Activated CD4-positive, alpha-beta memory T cell treated with anti-CD3 and anti-CD28 coated beads, Interleukin-2, amount 10 ng/mL, durations not matched to agents 7 days and 5 days (primary cell): ENCODE measurements at places on chromosomes 4 and X. TPM values are rescaled to one million over a fixed set of nuclear protein-coding genes. Genes with fewer than 3 reads are reported as not detected.

- DNase-seq = peak; percentile 46
- H3K4me1 ChIP-seq = peaks cover 61% of the 10 kb centered on the region
- H3K27me3 ChIP-seq = no peaks in the 10 kb centered on the region
- H3K4me3 ChIP-seq = peak overlapping the region; percentile 88
- H3K36me3 ChIP-seq = peaks cover 69% of the 10 kb centered on the region
Observed at GRCh38 chr4:2937146-2937857, 25.9 kb downstream of the NOP14 start.

- H3K4me3 ChIP-seq = no peak overlapping the region
- peaks cover 26% of the 10 kb centered on the region for H3K4me1 ChIP-seq
- no peak overlapping the region for H3K27ac ChIP-seq
Observed at GRCh38 chr4:113825272-113825671, 63.7 kb upstream of the CAMK2D start.

- no peaks in the 10 kb centered on the region for H3K4me1 ChIP-seq
- H3K4me3 ChIP-seq = no peak overlapping the region
- H3K27ac ChIP-seq = no peak overlapping the region
- no peak for DNase-seq
Observed at GRCh38 chr4:8090312-8090711, 68.3 kb downstream of the ABLIM2 start.

GRCh38 chr4:73770917-73771316 lies 30.5 kb downstream of the CXCL8 start:
- DNase-seq = no peak
- no peaks in the 10 kb centered on the region for H3K4me1 ChIP-seq
- H3K27me3 ChIP-seq = no peaks in the 10 kb centered on the region
- no peaks in the 10 kb centered on the region for H3K36me3 ChIP-seq

DNA sequence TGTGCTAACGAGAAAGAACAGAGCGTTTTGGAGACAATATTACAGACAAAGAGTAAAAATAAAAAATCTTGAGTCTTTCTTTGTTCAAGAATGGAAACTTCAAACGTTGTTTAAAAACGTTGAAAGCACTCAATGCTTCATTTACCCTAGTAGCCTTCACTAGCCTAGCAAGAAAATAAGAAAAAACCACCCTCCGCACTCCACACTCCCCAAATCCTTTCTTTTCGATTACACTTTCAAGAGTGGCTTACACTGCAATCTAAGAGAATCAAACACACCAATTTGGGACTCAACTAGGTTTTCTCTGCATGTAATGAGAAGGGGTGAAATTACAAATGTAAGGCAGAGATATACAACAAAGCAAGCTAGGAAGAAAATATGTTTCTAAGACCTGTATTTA lies 4.7 kb downstream of the TMSB4X start:
- H3K4me1 ChIP-seq = peaks cover 59% of the 10 kb centered on the region
- DNase-seq = no peak
- peak overlapping the region; percentile 97 for H3K27ac ChIP-seq
- peak overlapping the region; percentile 89 for H3K4me3 ChIP-seq
- peaks cover 47% of the 10 kb centered on the region for H3K36me3 ChIP-seq
- H3K27me3 ChIP-seq = no peaks in the 10 kb centered on the region

GRCh38 chr4:165514739-165515138 lies 135.9 kb downstream of the CPE start:
- DNase-seq = no peak
- H3K4me1 ChIP-seq = no peaks in the 10 kb centered on the region
- no peaks in the 10 kb centered on the region for H3K36me3 ChIP-seq
- no peak overlapping the region for H3K27ac ChIP-seq

DNA sequence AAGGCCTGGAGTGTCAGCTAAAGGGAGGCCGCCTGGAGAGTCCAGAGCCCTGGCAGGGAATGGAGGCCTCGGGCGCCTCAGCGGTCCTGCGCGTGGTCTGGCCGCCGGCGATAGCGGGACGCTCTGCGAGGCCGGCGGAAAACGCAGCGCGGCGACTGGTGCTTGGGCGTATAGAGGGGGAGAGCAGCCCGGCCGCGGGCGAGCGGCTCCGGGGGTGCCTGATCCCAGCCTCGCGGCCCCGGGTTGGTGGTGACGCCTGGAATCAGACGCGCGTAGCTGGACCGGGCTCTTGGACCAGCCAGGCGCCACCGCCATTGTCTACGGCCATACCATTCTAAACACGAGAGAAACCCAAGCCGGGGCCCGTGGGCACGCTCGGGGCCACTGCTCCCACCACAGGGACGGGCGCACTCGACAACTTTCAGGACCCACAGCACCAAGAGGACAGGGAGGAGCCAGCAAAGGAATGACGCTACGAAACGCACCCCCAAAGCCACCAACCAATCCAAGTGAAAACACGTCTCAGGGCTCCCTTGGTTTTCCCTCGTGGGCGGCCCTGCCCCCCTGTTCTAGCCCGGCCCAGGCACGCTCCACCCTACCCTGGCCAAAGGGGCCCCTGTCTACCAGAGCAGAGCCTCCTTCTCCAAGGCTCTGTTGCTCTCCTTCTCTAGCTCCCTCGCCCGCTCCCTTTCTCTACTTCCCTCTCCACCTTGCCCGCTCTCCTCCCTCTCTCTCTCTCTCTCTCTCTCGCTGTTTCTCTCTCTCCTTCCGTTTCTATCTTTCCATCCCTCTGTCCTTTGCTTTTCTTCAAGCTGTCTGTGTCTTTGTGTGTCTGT lies 7.8 kb downstream of the FRG2 start:
- peaks cover 57% of the 10 kb centered on the region for H3K27me3 ChIP-seq
- H3K36me3 ChIP-seq = peaks cover 20% of the 10 kb centered on the region
- no peak overlapping the region for H3K27ac ChIP-seq
- DNase-seq = no peak
- peak overlapping the region; percentile 14 for H3K4me3 ChIP-seq

- H3K27me3 ChIP-seq = peaks cover 9% of the 10 kb centered on the region
- H3K4me1 ChIP-seq = no peaks in the 10 kb centered on the region
- no peak overlapping the region for H3K4me3 ChIP-seq
- no peak overlapping the region for H3K27ac ChIP-seq
Observed at GRCh38 chr4:176376032-176376614, 56.4 kb downstream of the SPCS3 start.

DNA sequence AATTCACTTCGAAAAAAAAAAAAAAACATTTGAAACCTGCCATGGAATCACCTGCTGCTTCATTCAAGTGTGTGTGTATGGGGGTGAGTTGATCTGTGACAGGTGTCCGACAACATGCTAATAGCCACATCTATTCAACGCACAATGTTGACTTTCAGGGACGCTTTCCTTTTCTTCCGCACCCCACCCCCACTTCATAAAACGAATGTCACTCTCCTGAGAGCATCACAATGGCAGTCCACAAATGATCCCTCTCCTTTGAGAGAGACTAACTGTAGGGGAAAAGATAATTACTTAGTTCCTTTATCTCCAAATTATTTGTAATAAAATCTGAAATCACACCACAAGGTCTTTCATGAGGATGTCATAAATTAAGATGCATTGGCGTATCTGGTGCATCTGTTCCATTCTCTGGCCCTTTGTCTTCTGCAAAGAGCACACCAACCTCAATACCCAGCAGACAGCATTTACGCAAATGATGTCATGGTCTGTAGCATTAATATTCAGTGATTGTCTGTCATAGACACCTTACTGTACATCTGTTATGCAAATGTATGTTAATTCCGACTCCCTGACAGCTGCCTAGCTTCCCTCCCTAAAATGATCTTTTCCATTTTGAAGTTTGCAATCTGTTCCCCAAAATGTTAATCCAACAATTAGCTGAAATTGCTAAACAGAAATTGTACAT lies 640.0 kb upstream of the BOD1L1 start:
- H3K4me1 ChIP-seq = no peaks in the 10 kb centered on the region
- H3K36me3 ChIP-seq = no peaks in the 10 kb centered on the region
- no peak overlapping the region for H3K27ac ChIP-seq
- H3K27me3 ChIP-seq = no peaks in the 10 kb centered on the region

DNA sequence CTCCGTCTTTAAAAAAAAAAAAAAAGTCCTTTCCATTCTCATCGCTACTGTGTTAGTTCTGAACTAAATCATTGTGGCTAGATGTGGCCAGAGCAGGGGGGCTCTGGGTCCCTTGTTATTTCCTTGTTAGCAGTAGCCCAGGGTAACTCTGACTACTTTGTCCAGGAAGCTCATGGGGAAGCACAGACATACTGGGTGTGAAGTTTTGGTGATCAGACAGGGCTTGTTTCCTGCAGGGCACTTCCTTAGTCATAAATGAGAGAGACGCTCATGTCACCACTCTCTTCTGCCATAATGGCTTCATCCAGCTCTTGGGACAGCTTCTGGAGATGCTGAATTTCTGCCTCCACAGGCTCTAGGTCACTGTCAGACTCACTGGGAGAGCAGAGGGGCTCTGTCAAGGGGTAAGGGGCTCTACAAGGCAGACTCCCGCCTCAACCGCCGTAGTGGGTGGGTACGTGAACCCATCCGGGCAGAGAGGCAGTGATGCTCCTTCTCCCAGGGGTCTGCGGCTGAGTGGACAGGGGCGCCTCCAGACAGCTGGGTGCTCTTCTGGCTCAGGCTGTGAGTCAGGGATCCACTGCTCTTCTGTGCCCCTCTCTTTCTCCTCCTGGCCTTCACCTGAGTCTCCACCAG lies 12.9 kb downstream of the STIM2 start:
- peaks cover 67% of the 10 kb centered on the region for H3K4me1 ChIP-seq
- H3K27ac ChIP-seq = peak overlapping the region; percentile 73
- H3K36me3 ChIP-seq = peaks cover 33% of the 10 kb centered on the region
- H3K4me3 ChIP-seq = peak overlapping the region; percentile 52
- no peaks in the 10 kb centered on the region for H3K27me3 ChIP-seq
- peak; percentile 75 for DNase-seq

GRCh38 chr4:153929675-153930074 lies 140.8 kb upstream of the SFRP2 start:
- peaks cover 18% of the 10 kb centered on the region for H3K27me3 ChIP-seq
- H3K36me3 ChIP-seq = no peaks in the 10 kb centered on the region
- no peak overlapping the region for H3K27ac ChIP-seq
- DNase-seq = no peak
- no peak overlapping the region for H3K4me3 ChIP-seq

GRCh38 chr4:56227301-56227835 lies 159.9 kb downstream of the AASDH start:
- no peak overlapping the region for H3K4me3 ChIP-seq
- no peak overlapping the region for H3K27ac ChIP-seq
- H3K36me3 ChIP-seq = no peaks in the 10 kb centered on the region
- H3K27me3 ChIP-seq = peaks cover 7% of the 10 kb centered on the region
- no peaks in the 10 kb centered on the region for H3K4me1 ChIP-seq

DNA sequence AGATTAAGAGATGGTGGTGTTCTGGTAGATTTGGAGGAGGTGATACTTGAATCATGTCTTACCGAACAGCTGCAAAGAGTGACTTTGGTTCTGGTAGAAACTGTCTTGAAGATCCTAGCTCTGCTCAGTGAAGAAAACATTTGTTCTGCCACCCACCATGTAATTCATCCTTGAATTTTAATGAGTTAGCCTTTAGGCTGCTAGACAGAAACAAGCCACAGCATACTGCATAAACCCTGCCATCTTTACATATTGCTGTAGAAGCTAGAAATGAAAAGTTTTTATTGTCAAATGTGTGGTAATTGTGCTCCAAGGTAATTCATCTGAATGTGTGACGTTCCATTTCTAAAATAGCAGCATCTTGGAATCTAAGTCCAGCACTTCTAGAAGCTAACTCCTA lies 161.0 kb upstream of the RAPGEF2 start:
- H3K4me1 ChIP-seq = no peaks in the 10 kb centered on the region
- H3K27me3 ChIP-seq = peaks cover 2% of the 10 kb centered on the region
- H3K4me3 ChIP-seq = no peak overlapping the region
- no peak overlapping the region for H3K27ac ChIP-seq
- no peaks in the 10 kb centered on the region for H3K36me3 ChIP-seq

DNA sequence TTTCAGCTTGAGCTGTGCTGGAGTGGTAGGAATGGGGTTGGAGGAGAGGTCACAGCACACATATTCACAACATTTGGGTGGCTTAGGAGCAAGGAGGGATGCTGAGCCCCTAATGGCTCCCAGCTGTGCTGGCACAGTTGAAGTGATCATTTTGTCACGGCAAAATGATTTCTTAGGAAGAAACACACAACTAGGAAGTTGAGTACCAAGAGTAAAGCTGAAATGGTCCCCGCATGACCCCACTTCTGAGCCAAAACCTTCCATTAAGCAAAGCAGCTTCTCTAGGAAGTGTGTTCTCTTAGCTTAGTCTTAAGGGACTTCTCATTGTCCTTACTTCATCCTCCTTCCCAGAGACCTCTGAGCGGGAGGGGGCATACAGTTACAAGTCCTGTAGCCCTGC lies 12.6 kb downstream of the CAPN6 start:
- H3K4me3 ChIP-seq = no peak overlapping the region
- no peak for DNase-seq
- H3K36me3 ChIP-seq = no peaks in the 10 kb centered on the region
- no peaks in the 10 kb centered on the region for H3K4me1 ChIP-seq
- H3K27ac ChIP-seq = no peak overlapping the region

DNA sequence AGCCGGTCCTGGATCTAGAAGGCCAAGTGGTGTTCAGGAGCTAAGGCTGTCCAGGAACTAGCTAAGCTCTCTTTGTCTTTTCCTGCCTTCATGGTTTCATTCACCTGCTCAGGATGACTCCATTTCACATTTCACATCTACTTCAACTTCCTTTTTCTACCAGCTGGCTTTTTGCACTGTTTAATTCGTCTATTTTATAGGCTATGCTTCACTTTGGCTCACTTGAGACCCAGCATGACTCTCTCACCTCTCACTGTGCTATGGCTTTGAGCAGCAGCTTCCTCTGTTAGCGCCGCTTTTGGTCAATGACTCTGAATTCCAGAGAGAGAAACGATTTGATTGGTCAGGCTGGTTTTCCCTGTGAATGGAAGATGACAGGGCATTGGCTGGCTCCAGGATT lies 213.5 kb upstream of the CLNK start:
- H3K4me1 ChIP-seq = no peaks in the 10 kb centered on the region
- no peak overlapping the region for H3K27ac ChIP-seq
- H3K36me3 ChIP-seq = no peaks in the 10 kb centered on the region
- no peak overlapping the region for H3K4me3 ChIP-seq
- H3K27me3 ChIP-seq = no peaks in the 10 kb centered on the region

- no peak for DNase-seq
- H3K27ac ChIP-seq = no peak overlapping the region
- H3K27me3 ChIP-seq = no peaks in the 10 kb centered on the region
- peaks cover 2% of the 10 kb centered on the region for H3K4me1 ChIP-seq
- H3K36me3 ChIP-seq = no peaks in the 10 kb centered on the region
Observed at GRCh38 chrX:31222946-31223345, 151.1 kb upstream of the FTHL17 start.

- peaks cover 47% of the 10 kb centered on the region for H3K36me3 ChIP-seq
- no peak overlapping the region for H3K4me3 ChIP-seq
- no peak overlapping the region for H3K27ac ChIP-seq
- DNase-seq = no peak
- H3K27me3 ChIP-seq = no peaks in the 10 kb centered on the region
- H3K4me1 ChIP-seq = peaks cover 42% of the 10 kb centered on the region
Observed at GRCh38 chr4:88599714-88600113, 7.4 kb downstream of the HERC3 start.

- no peaks in the 10 kb centered on the region for H3K27me3 ChIP-seq
- H3K4me1 ChIP-seq = peaks cover 4% of the 10 kb centered on the region
- DNase-seq = no peak
- H3K27ac ChIP-seq = no peak overlapping the region
- no peak overlapping the region for H3K4me3 ChIP-seq
Observed at GRCh38 chrX:78493180-78493579, 165.8 kb upstream of the CYSLTR1 start.

- H3K27me3 ChIP-seq = no peaks in the 10 kb centered on the region
- no peak overlapping the region for H3K4me3 ChIP-seq
Observed at GRCh38 chrX:1384658-1385252, 7.2 kb downstream of the SLC25A6 start.

GRCh38 chrX:51336584-51336983 lies 4.0 kb downstream of the NUDT10 start:
- peak; percentile 17 for DNase-seq
- H3K4me1 ChIP-seq = no peaks in the 10 kb centered on the region

Gene CENPVL2
- total RNA-seq = not detected

Gene PAGE2B
- total RNA-seq = 1.0 TPM

Gene PPP2R2C
- total RNA-seq = not detected

Gene FAT4
- total RNA-seq = not detected

Gene P2RY4
- 0.35 TPM for total RNA-seq

Gene UGT2A1
- total RNA-seq = not detected

Gene BEX5
- 7.0 TPM for total RNA-seq

Gene PDE6B
- 13.3 TPM for total RNA-seq
